Stimulated activated naive CD8-positive, alpha-beta T cell treated with anti-CD3 and anti-CD28 coated beads, Interleukin-15, Interleukin-2, amounts not matched to agents 100 U/mL and 50 U/mL, for 24 hours (primary cell): ENCODE measurements at places on chromosomes 16 and 17.

DNA sequence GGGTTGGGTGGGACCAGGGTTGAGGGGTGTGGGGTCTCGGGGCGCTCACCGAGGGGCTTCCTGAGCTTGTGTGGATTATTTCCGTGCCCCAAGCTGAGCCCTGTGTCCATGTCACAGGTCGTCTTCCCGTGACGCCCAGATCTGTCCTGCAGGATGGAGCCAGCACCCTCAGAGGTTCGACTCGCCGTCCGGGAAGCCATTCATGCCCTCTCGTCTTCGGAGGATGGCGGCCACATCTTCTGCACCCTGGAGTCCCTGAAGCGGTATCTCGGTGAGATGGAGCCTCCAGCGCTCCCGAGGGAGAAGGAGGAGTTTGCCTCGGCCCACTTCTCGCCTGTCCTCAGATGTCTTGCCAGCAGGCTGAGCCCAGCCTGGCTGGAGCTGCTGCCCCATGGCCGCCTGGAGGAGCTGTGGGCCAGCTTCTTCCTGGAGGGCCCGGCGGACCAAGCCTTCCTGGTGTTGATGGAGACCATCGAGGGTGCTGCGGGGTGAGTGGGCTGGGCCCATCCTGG is 1.0 kb downstream of the TELO2 start:
- DNase-seq = no peak

- no peak for DNase-seq
These were observed 5.5 kb downstream of the SLC13A2 start for GRCh38 chr17:28478712-28479615.

GRCh38 chr17:51435171-51435552 is 174.8 kb downstream of the UTP18 start:
- DNase-seq = no peak

DNA sequence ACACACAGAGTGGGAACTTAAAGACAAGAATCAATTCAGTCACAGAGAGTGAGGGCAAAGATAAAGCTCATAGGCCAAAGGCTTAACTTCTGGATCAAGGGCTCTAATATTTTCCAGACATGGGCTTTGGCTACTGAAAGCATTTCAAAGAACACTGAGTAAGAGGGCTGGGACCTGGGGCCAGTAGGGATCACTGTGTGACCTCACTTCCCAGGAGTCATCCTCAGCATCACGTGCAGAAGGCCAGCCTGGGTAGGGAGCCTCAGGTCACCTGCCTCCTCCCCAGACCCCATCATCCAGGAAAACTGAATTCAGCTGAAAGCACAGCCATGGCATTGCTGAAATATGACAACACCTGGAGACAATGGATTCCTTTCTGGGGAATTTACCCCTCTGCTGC is 163.5 kb downstream of the RAB11FIP4 start:
- no peak for DNase-seq

GRCh38 chr16:78768226-78768625 is 668.8 kb downstream of the WWOX start:
- no peak for DNase-seq

DNA sequence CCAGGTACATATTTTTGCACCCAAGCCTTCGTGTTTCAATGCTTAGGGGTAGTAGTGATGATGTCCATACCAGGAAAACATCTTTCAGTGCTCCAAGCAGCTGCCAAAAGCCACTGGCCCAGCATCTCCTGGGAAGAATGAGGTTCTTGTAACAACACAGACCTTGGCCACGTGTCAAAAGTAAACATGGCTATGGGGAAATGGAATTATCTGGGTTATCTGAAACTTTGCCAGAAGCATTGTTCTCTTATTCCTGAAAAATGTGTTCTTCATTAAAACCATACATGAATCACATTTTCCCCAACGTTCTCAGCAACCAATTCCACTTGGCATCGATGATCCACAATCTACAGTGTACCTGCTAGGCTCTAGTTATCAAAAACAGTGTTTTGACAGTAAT is 524.2 kb upstream of the EEF2KMT start:
- DNase-seq = no peak
